ENCODE measurements at places on chromosomes 12 and 14.

- DNase-seq, result no peak
Measured at GRCh38 chr14:94213021-94213420, 38.9 kb downstream of the PPP4R4 start.

- DNase-seq, result no peak
Measured at GRCh38 chr12:70487440-70487839, 121.3 kb downstream of the KCNMB4 start.

- DNase-seq, result no peak
Measured at GRCh38 chr14:93915070-93915705, 12.0 kb upstream of the FAM181A start.

DNA sequence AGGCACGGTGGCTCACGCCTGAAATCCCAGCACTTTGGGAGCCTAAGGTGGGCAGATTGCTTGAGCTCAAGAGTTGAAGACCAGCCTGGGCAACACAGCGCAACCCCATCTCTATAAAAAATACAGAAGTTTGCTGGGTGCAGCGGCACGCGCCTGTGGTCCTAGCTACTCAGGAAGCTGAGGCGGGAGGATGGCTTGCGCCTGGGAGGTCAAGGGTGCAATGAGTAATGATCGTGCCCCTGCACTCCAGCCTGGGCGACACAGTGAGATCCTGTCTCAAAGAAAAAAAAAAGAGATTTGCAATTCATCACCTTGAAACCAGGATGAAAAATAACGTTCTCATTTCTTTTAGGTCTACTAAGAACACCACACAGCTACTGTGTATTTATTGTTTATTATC is 4.0 kb downstream of the STX2 start:
- DNase-seq, result no peak

DNA sequence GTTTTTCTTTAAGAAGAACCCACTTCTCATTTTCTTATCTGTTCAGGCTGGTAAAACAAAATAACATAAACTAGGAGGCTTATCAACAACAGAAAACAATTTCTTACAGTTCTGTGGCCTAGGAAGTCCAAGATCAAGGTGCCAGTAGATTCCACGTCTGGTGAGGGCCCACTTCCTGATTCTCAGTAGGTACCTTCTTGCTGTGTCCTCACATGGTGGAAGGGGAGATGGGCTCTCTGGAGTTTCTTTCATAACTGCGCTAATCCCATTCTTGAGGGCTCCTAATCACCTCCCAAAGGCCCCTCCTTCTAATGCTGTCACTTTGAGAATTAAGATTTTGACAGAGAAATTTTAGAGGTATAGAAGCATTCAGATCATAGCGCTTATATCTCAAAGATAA is 33.4 kb downstream of the TXNRD1 start:
- DNase-seq, result no peak

- no peak for DNase-seq
Measured at GRCh38 chr14:104451474-104451873, 128.1 kb upstream of the C14orf180 start.

- DNase-seq, result no peak
Measured at GRCh38 chr12:103779410-103780092, 61.5 kb downstream of the NT5DC3 start.

DNA sequence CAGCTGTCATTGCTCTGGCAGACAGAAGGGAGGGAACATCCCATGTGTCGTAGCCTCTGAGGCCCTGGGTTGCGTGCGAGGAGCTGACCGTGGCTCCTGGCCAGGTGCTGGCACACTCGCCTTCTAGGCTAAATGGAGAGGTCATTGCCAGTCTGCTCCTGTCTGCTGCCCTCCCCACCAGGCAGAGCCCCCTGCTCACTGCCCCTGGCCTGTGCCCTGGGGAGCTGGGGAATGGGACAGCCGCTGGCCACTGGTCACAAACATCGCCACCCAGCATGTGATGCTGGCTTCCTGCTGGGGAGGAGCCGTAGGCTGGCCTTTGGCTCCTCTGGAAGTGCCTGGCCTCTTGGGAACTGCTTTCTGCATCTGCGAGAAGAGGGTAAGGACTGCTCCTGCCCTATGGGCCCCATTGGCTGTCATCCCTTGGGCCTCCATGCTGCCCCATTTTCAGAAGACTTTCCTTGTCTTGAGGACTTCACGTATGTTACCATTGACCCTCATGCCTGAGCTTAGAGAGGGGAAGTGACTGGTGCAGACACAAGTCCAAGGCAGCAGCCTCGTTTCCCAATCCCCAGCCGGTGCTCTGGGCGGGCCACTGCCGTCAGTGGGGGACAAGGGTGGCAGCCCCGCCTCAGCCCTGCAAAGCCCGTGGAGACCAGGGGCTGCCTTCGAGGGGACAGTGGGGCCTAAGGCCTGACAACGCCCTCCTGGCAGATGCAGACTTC is 2.0 kb upstream of the TNFAIP2 start:
- no peak for DNase-seq

DNA sequence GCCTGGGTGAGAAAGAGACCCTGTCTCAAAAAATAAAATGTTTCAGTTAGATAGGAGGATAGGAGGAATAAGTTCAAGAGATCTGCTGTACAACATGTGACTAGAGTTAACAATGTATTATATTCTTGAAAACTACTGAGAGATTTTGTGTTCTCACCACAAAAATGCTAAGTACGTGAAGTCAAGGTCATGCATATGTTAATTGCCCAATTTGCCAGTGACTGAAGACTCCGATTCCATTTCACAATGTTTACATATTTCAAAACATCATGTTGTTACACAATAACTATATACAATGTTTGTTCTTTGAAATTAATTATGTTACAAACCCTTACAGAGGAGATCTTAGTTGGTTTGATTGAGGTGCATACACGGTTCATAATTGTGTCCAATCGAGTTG is 52.1 kb downstream of the SLC15A4 start:
- no peak for DNase-seq

DNA sequence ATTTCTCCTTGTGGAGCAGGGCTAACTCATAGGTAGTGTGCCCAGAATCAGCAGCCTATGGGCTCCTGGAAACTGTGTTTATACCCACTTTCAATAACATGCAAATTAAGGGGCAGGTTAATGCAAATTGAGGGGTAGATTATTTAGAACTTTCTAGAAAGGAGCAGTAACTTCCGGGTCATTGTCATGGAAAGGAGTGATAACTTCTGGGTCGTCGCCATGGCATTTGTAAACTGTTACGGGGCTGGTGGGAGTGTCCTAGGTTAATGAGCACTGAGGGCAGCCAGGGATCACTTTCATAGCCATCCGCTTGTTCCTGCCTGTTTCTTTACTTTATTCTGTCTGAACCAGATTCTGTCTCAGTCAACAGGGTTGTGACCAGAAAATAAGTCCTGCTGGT is 143.3 kb upstream of the RFLNA start:
- DNase-seq, result no peak

GRCh38 chr12:116091579-116091978 is 185.9 kb downstream of the MED13L start:
- DNase-seq, result no peak

GRCh38 chr12:132131229-132131628 is 12.9 kb downstream of the DDX51 start:
- no peak for DNase-seq

DNA sequence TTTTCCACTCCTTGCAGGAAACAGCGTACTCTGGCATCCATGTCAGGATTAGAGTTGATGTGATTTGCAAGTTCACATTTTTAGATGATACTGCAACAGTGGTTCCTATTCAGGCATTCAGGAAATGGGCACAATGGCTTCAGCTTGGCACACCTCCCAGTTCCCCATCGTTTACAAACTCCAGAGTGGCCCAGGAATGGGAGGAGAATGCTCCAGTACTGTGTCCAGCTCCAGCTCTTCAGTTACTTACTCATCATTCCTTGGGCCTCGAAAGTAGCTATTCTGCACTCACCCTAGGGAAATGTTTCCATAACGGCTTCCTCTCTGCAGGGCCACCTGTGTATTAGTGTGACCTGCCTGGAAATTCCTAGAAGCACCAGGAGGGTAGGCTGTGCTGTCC is 239.7 kb upstream of the RGS6 start:
- no peak for DNase-seq

- no peak for DNase-seq
Measured at GRCh38 chr14:78278464-78279250, 108.5 kb downstream of the NRXN3 start.

DNA sequence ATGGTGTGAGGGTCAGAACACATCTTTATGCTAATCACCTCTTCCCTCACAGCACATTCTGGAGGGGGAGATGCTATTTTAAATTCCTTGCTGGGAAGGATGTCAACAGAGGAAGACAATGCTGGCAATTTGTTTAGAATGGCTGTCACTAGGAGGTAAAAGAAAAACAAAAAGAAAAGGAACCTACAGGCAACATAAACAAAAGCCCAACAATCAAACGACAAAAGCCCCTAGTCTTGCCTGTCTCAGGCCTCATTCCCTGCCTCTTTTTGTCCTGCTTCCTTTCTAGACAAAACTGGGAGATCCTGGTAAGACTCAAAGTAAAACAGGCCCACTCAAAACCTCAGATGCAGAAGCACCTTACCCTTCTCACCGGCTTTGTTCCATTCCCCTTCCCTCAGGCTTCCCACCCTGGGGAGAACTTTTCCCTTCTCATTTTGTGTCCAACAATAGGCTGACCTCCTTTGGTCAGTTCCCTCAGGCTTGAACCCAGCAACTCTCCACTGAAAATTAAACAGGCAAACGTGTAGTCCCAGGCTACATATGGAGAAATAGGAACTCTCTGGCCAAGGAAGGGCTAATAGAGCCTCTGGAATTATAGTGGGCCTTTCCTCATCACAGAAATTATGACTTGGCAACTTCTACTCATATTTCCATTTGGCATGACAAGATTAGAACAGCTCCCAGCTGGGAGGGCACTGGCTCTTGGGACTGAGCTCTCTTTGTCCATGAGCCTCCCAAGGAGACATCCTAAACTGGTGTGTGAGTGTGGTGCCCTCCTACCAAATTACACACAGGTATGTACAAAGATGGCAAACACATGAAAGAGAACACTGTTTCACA is 193.0 kb downstream of the MON2 start:
- DNase-seq, result no peak

- no peak for DNase-seq
Measured at GRCh38 chr12:56011509-56012090, 9.2 kb upstream of the IKZF4 start.

GRCh38 chr14:100838493-100839314 is 12.8 kb downstream of the MEG3 start:
- no peak for DNase-seq

- no peak for DNase-seq
Measured at GRCh38 chr14:33794791-33795305, 156.0 kb downstream of the EGLN3 start.

- no peak for DNase-seq
Measured at GRCh38 chr12:9133216-9133916, 17.6 kb upstream of the A2M start.

DNA sequence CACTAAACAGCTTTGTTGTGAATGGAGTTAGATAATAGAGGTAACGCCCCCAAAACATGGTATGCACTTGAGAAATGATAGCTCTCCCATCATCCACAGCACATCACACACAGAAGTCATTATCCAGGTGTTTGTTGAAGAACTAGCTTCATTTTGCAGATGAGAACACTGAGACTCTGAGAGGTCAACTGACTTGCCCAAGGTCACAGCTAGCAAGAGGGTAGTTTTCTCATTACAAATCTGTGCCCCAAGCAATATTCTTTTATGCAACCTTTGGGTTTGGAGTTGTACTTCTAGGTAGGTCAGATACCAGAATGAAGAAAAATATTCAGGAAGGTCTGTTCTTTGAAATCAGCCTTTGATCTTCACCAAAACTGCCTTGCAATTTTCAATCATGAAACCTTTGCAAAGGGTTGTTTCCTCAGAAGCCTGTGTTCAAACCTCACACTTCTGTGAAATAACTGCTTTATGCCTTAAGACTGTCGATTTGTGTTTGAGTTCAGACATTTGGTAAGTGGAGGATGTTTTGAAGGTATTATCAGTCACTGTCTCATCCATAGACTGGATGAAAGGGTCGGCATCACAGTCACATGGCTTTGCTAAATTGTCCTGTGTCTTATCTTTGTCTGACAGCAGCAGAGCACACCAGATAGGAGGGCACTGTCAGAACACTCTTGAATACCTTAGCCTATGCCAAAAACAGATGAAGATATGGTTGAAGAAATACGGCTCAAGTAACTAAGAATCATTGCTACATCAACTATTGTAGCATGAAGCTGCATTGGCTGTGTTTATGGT is 233.2 kb upstream of the BTG1 start:
- no peak for DNase-seq

GRCh38 chr12:26188127-26188526 is 7.2 kb upstream of the SSPN start:
- DNase-seq, result no peak

DNA sequence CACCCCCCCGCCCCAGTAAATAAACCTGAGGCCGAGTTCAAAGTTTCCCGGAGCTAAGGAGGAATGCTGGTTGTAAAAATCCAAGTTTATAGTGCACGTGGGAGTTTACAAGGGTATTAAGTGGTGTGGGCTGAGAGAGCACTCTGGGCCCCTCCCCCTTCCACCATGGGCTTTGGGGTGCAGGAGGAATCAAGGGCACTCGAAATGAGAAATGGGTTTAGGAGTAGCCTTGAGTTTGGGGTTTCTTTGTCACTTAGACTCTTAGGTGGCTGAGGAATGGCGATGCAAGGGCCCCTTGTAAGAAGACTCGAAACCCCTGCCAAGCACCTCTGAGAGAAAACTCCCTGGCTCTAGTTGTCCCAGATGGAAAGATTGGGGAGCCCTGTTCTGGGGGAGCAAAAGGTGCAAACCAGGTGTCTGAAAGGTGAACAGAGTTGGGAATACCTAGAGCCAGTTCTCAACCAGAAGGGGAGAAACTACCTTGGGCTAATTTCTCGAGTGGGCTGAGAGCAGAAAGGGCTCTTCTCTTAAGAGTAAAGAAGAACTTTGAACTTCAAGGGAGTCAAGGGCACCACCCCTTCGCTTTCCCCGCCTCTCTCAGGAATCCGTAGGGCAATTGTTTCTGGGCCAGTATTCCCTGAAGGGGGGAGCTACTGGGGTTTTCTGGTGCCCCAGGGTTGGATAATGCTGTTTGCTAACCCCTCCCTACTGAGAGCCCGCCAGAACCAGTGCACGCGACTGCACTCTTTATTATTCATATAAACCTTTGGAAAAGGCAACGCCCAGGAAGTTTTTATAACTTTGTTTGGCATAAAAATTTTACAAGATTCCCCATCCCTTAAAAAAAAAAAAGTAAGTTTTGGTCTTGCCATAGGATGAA is 4.0 kb upstream of the HOTAIR start:
- no peak for DNase-seq

Measured in CD8-positive, alpha-beta memory T cell (primary cell).